ENCODE measurements at places on chromosomes 1 and 21.

DNA sequence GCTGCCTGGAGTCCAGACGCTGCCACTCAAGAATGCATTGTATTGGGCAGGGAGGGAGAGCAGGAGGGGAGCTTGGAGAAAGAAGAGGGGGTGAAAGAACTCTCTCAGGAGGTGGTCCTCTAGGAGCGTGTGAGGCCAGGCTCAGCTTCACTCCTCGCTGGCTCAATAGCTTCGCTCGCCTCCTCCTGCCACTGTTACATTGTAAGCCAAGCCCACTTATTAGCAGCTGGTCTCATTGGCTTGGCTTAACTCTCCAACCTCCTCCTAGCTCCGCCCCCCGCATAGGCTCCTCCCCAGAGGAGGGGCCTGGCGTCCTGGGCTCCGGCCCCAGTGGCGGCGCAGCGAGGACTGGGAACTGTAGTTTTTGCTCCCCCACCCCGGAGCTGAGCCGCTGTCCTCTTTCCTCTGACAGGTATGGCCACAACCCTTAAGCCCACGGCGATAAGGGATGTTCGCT is at the start of gene KCNN3:
Gene KCNN3 (minus strand): TSS at position 167 of the 457 bp plus-strand sequence. CDS start 317 bp downstream, outside the sequence.
- DNase-seq = peak; percentile 100

DNA sequence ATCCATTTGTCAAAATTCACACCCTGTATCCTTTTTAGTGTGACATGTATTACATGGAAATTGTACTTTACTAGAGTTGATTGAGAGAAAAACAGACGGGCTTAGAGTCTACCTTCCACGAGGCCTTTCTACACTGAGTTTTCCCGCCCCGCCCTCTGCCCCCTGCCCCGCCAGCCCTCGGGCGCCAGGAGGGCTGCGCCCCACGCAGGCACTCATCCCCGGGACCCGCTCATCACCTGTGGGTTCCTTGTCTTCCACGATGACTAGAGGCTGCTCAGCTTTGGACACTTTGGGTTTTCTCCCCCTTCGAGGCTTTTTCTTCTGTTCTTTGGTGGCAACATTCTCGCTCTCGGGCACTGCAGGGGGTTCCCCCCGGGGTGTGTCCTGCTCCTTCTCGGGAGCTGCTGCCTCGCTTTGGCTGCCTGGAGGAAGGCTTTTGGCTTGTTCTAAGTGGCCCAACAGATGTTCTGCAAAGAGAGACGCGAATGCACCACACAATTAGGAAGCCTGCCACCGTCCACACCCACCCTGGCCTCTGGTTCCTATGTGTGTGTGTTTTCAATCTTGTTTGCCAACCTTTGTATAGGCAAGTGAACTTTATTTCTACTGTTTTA is 39.6 kb downstream of the PRDM15 start:
- no peak for DNase-seq

GRCh38 chr1:229024528-229025130 is 246.3 kb upstream of the RAB4A start:
- peak; percentile 88 for DNase-seq

- no peak for DNase-seq
These were observed 216.1 kb downstream of the PBX1 start for GRCh38 chr1:164774819-164775654.

GRCh38 chr1:34712007-34712688 is 42.7 kb upstream of the GJB5 start:
- DNase-seq = no peak

GRCh38 chr1:77553568-77554291 is 128.7 kb downstream of the ZZZ3 start:
- no peak for DNase-seq

DNA sequence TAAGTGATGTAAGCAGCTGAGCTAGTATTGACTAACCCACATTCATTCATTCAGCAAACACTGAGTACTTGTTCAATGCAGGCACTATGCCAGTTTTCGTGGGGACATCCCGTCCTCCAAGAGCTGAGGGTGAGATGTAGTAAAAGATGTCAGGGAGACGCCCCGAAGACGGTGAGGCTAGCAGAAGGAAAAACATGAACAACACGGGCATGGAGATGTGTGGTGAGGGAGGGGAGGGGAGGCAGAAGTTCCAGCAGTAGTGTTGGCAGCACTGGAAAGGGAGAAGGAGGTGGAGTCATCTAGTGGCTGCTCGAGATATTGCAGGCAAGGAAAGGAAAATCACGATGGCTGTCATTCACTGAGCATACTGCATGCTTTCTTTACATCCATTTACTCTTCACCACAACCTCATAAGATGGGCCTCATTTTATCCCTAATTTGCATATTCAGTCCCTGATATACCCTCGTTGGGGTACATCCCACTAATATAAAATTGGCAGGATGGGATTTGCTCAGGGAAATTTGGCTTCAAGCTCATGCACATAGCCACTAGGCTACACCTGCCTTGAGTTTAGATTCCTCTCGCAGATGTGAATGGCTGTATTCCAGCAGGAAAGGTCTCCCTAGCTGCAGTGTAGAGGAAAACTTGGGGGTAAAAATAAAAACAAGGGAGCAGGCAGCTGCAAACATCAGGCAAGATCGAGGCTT is 14.5 kb downstream of the PDZK1IP1 start:
- peak; percentile 84 for DNase-seq

DNA sequence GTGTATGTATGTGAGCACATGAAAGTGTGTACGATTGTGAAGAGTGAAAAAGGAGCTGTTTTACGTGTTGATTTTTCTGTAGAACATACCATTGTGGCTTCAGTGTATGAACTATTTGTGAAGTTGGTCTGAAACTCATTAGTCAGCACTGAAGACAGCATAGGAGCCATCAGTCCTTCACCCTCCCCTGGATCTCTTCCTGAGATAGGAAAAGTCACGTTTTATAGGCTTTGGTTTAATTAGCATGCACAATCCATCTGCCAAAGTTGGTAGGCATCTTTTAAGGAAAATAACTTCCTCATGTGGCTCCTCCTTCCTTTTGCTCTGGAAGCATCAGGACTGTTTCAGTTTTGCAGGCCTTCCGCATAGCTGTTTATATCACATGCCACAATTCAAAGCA is 1.4 kb upstream of the RABIF start:
- no peak for DNase-seq

GRCh38 chr1:55287723-55288122 is 72.6 kb upstream of the USP24 start:
- DNase-seq = no peak

DNA sequence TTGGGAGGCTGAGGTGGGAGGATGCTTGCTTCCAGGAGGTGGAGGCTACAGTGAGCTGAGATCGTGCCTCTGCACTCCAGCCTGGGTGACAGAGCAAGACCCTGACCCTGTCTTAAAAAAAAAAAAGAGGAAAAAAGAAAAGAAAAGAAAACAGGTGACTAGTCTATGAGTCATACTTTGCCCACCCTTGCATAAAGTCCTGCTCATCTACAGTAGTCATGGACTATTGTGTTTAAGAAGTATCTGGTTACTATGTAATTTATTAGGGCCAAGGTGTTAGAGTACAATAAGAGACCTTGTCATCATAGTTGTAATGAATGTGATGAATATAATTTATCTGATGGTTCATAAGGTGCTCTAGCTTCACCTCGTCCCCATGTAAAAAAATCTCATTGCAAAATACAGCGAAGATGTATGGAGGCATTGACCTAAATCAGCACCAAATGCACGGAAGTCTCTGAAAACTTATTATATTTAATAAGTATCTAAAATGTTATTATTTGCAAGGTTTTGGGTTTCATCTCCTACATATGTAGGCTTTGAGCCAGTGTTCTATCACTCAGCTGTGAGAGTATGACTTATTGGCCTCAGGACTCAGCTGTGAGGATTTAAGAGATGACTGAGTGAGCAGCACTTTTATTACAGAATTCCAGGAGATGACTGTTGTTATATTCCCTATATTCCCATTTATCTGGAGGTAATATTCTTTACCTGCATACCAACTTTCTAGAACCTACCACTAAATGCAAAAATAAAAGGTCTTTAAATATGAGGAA is 19.9 kb upstream of the KCNJ6 start:
- no peak for DNase-seq

GRCh38 chr1:29753771-29754572 is 517.6 kb downstream of the PTPRU start:
- no peak for DNase-seq

GRCh38 chr1:222644636-222644980 is 26.7 kb downstream of the MIA3 start:
- no peak for DNase-seq

- no peak for DNase-seq
These were observed 40.3 kb upstream of the DIP2A start for GRCh38 chr21:46418265-46418946.

GRCh38 chr1:242086093-242086492 is 87.2 kb upstream of the MAP1LC3C start:
- DNase-seq = no peak

DNA sequence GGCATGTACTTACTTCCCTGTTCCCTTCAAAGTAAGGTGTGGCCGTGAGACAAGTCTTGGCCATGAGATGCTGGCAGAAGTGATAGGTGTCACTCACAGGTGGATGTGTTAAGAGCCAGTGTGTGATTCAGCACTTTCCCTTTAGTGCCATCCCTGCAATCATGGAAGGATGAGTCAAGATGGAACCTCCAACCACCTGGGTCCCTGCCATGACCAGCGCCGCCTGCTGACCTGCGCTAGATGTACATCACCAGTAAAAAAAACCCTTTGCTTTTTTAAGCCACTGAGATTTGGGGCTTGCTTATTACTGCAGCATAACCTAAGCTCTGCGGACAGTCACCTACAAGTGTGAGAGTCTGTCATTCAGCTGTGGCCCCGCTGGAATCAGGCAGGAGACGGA is 71.7 kb downstream of the TOMM20 start:
- DNase-seq = no peak

DNA sequence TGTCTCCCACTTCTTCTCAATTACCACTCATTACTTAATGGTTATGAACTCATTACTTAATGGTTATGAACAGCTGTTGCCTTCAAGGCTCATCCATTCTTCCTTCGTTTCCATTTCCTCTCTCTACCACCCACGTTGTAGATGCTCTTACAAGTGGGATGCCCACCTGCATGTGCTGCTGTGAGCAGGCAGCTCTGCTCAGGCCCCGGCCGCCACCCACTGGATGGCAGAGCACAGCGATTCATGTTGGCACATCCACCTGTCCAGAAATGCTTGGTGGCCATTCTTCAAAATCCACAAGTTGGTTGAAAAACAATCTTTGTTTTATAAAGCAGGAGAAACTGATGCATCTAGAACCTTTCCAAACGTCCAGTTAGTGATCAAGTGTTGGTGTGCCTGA is 14.5 kb downstream of the ATP1A1 start:
- no peak for DNase-seq

DNA sequence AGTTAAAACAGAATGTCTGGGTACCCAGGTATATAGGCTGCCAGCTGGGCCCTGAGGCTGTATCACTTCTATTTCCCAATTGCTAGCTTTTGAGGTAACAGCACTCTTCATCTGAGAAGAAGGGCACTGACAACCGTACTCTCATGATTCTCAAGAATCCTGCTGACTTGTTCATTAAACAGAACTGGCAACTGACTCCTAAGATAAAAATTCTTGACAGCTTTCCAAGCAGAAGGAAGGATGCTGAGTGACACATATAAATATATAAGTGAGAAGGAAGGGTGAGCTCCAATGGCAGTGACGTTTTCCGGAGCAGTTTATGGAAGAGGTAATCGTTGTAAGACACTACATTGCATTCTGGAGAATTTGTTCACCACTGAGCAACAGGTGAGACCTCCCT is 48.1 kb upstream of the NRIP1 start:
- no peak for DNase-seq

DNA sequence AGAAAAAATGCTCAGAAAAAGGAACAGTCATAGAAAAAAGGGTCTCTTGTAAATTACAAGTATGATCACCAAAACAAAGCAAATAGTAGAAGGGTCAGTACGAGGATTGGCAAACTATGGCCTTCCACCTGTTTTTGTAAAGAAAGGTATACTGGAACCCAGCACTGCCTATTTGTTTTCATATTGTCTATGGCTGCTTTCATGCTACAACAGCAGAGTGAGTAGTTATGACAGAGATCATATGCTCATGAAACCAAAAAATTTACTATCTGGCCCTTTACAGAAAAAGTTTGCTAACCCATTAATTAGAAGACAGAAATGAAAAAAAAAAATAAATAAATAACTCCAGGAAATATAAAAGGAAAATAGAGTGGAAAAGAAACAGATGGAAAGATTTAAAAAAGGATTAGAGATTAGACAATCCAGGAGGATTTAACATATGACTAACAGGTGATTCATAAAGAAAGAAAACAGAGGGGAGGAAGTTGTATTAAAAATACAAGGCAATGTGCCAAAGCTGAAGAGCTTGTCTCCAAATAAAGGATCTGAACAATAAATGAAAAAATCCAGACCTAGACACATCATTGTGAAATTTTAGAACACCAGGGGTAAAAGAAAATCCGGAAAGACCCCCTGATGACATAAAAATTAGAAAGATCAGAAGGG is 108.5 kb upstream of the SERTAD4 start:
- DNase-seq = peak; percentile 53

DNA sequence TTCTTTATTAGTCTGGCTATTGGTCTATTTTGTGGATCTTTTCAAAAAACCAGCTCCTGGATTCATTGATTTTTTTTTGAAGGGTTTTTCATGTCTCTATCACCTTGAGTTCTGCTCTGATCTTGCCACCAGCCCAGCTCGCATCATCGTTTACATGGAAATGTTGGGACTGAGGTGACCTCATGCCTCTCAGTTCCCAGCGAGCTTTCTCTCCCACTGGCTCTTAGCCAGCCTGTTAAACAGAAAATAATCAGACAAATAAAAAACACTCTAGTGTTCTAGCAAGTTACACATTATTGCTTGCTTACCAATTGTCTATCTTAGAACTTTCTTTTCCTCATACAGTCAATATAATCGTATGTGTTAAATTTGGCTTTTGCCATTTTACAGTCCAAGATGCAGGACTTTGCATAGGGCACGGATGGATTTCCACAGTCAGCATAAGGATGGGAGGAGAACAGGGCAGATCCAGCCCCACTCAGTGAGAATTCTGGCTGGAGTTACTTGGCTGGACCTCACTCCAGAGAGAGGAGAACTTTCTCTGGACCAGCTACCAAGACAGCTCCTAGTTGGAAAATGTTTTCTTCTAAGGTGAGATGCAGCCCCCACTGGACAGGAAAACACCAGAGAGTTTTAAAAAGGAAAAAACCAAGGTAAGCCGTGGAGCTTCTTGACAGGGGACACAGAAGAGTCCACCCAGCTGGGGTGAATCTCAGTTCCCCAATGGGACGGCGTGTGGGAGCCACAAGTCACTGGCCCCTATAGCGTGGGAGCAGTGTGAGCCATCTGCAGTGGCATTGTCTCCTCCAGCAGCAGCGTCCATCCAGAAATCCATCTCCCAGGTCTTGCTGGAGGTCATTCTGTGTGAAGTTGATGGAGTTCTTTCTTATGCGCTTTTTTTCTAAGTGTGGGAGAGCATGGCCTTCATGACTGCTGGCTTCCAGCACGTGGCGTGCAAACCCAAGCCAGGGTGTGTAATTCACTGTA is 17.6 kb downstream of the PGBD2 start:
- no peak for DNase-seq

- DNase-seq = no peak
These were observed 5.8 kb upstream of the WNT3A start for GRCh38 chr1:228000836-228001563.

DNA sequence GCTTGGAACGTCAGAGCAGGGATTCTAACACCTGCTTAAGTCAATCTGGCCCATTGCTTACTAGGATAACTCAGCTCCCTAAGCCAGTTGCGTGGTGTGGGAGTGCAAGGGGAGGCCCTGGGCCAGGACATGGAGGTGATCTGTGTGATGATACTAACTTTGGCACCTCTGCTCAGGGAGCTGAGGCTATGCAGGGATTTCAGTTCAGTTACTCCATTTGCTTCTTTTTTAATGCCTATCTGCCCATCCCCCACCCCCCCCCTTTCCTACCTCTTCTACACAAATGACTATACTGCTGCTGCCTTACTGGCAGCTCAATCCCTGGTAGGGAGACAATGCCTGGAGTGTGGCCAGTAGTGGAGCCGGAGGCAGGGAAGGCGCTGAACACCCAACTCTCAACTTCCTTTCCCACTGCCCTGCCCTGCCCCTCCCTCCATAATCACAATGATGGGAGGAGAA is 19.5 kb downstream of the INKA2 start:
- no peak for DNase-seq
